NCI-H187 (cell line): ENCODE measurements at places on chromosomes 5 and 9.

- peak; percentile 24 for DNase-seq
Observed at GRCh38 chr5:132496631-132497487, 6.3 kb upstream of the IRF1 start.

DNA sequence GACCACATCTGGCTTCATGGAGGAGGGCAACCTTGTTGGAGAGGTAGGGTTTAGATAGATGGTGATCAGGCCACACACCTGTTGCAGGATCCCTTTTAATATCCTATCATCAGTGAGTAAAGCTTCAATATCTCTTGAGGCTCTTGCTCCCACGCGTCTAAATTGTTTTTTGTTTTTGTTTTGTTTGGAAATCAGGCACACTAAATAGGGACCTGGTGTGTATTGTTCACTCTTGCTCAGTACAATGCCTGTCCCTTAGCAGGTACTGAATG lies 2.6 kb upstream of the TMEM268 start:
- DNase-seq = no peak

DNA sequence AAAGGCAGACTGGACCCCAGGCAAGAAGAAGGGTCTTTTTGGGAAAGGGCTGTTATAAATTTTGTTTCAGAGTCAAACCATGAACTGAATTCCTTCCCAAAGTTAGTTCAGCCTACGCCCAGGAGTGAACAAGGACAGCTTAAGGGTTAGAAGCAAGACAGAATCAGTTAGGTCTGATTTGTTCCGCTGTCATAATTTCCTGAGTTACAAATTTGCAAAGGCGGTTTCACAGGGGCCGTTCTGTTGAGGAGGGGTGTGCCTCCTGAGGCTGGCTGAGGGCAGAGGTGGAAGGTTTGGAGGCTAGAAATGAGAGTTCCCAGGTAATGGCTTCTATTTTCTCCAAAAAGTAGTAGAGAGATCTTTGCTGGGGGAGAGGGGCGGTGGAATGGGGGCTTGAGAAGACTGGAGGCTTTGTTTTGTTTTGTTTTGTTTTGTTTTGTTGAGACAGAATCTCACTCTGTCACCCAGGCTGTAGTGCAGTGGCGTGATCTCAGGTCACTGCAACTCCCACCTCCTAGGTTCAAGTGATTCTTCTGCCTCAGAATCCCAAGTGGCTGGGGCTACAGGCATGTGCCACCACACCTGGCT lies 4.1 kb upstream of the CERCAM start:
- no peak for DNase-seq

DNA sequence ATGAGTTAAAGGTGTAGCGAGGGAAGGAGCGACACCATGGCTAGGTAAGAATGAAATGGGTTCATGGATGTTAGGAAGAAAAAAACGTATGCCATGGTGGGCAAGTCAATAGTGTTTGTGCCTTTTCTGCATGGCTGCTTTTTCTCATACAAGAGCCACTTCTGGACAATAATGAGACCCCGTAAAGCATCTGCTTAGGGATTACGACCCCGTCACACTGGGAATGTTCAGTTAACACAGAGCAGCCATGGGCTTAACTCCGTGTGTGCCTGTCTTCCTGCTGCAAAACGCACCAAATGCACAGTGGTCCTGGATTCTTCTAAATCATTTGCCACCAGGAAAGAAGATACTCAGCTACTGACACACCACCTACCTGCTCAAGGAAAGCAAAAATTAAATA lies 81.8 kb downstream of the NFIB start:
- no peak for DNase-seq

GRCh38 chr5:56910210-56910965 lies 992 bp downstream of the SETD9 start:
- DNase-seq = peak; percentile 97

DNA sequence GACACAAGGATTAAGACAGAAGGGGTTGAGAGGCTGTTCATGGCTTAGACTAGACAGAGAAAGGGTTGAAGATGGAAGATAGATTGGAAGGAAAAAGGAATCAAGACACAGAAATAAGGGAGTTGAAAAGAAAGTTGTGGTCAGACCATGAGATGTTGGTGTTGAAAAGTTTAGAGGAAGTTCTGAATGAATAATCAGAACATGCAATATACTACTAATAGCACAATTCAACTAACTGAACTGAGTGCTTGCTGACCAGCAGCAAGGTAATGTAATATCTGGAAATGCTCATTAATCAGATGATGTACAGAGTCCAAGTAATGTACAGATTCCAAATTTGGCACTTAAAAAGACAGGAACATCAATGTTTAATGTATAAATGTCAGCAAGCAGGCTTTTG lies 10.6 kb upstream of the NNT start:
- DNase-seq = no peak
